ENCODE measurements at places on chromosomes 11 and 22. TPM values are rescaled to one million over a fixed set of nuclear protein-coding genes. Genes with fewer than 3 reads are reported as not detected.

DNA sequence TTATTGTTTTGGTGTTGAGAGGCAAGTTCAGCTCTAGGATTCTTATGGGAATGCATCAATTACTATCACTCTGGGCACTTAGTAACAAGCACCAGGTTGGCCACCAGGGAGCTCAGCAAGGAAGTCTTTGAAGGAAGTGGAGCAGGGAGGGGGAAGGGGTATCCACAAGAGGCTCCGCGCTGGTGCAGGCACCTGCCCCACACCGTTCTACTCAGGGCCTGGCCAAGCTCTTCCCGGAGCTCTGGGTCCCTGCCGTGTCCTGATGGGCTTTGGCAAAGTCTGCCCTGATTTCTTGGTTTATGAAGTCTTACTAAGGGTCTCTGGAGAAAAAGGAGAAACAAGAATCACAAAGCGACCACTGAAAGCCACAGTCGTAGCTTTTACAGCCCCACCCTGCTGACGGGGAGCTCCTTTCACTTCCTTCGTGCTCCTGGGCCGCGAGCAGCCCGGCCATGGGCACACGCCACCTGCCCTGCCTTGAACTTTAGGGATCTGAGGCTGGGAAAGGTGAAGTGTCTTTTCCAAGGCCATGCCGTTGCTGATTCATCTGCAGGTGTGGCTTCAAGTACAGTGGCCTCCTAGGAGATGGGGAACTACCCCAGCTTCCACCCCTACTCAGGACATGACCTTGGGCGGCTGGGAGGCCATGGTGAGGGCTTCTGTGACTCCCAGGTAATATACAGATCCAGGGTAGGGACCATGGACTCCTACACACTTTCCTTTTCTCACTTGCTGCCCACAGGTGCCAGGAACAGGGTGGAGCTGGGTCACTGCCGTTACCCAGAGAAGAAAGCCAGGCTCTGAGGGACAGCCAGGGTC lies 15.9 kb upstream of the LRRC32 start:
- no peak for DNase-seq

DNA sequence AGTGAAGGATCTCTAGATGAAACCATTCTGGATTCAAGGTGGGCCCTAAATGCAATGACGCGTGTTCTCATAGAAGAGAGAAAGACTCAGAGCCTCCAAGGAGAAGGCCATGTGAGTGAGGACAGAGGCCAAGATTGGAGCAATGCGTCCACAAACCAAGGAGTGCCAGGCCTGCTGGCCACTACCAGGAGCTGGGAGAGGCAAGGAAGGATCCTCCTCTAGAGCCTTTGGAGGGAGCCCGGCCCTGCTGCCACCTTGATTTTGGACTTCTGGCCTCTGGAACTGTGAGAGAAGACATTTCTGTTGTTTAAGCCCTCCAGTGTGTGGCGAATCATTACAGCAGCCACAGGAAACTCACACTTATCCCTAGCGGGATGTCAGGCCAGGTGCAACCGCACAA lies 52.7 kb upstream of the SHANK2 start:
- DNase-seq, result no peak

DNA sequence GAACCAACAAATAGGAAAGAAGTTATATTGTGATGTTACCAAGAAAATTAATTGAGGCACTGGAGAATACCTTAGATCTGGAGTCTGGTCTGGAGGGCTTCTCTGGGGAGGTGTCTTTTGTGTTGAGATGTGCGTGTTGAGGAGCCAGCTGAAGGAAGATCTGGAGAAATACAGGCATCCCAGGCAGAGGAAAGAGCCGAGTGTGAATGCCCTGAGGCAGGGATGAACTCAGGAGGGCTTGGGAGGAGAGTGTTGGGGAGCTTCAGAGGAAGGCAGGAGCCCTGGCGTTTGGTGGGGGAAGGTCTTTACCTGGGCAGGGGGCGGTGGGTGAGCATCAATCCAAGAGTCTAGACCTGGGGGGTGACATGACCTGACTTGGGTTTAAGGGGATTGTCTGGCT lies 13.1 kb downstream of the SYNGR1 start:
- DNase-seq, result no peak

Gene PHETA2
- polyA plus RNA-seq, result 8.8 TPM

All from ovary (tissue), 10 donors.